ENCODE measurements at places on chromosomes 3 and 15.

DNA sequence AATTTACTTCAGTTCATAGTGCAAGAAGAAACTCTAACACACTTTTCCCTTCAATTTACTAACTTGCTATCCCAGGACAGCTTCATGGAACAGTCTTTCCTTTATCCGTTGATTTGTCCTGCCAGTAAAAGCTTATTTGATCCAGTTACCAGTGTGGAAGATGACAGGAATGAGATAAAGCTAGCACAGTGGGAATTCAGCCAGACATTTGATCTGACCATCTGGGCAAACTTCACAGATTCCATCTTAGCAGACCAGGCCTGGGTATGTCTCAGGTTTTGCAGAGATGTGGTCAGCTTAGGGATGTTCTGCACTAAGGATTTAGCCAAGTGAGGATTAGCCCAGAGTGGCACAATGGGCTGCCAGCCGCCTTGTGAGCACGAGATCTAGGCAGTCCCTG lies 19.7 kb downstream of the CEMIP start:
- DNase-seq, result no peak

DNA sequence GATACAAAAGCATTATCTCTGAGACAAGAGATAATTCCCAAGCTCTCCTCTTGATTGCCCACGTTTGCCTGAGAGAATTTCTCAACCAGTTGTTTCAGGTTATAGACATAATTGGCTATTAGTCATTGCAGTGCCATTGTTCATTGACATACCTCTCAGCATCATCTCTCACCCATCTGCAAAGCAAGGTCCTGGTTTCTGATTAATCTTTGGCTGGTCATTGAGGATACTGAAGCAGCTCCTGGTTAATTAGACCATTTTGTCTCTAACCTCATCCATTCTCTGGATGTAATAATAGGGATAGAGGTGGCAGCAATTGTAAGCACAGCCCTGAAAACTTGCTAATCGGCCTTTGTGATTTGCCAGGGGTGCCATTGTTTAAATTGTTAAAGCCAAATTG lies 104.2 kb downstream of the CNTN6 start:
- no peak for DNase-seq

GRCh38 chr15:68281008-68281407 lies 3.5 kb downstream of the FEM1B start:
- no peak for DNase-seq

GRCh38 chr3:123750209-123750608 lies 133.9 kb downstream of the MYLK start:
- no peak for DNase-seq

DNA sequence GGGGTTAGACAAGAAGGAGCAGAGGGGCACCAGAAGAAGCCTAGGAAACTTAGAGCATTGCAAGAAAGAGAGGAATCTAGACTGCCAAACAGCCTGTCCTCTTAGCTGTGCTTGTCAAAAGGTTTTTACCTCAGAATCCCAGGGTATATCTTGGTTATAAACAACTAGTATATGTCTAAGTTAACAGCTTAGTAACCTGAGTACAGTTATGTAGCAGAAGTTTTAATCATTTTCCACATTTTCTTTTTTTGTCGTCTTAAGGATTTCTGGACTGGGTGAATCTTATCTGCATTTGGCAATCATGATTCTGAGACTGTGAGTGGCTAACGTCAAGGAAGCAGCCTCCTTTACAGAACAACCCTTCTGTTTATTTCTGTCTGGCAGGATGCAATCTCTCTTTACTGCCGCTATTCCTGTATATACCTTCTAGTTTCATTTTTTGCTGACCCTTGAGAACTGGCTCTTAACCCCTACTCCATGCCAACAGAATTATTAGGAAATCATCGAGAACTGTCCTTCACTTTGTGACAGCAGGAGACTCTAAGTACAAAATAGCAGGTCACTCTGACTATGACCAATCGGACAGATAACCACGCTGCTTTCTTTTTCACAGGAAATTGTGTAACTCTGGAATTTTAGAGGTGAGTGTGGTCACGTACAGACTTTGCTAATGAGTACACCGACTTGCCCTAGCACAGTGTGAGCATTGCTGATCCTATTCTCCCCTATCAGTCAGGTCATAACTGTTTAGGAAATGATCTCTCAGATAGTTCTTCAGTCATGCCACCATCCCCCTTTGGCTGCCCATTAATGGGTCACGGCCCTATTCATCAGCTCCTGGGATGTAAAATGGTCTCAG lies 3.3 kb upstream of the CP start:
- DNase-seq, result no peak

DNA sequence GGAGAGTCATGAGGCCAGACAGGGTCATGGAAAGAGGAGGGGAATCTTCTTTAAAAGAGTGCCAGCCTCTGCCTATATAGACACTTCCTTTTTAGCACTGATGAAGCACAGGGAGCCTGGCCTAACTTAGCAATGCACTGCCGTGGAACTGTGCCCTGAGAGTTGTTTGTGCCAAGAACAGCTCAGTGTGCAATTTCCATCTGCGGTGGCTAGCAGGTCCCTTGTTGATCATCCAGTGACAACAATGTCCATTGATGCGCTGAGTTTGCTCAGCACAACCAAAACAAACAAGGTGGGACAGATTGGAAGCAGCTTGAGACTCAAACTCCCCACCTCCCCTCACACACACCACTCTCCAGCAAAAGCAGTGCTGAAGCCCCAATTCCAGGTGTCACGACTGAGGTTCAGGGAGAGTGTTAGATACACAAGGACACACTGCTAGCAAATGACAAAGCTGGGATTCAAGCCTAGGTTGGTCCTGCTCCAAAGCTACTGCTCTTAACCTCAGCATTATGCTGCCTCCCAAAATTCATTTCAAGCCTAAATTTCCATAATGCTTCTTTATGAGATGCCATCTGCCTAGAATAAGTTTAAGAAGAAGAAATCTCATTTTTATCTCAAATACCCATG lies 316.6 kb upstream of the UBE2E2 start:
- no peak for DNase-seq

- DNase-seq, result no peak
Measured at GRCh38 chr3:27141668-27142067, 227.5 kb downstream of the NEK10 start.

GRCh38 chr3:4758249-4758860 lies 220.9 kb upstream of the BHLHE40 start:
- DNase-seq, result no peak

- no peak for DNase-seq
Measured at GRCh38 chr15:52503788-52504496, 24.7 kb downstream of the MYO5A start.

- no peak for DNase-seq
Measured at GRCh38 chr3:10232137-10232536, 16.1 kb upstream of the TATDN2 start.

DNA sequence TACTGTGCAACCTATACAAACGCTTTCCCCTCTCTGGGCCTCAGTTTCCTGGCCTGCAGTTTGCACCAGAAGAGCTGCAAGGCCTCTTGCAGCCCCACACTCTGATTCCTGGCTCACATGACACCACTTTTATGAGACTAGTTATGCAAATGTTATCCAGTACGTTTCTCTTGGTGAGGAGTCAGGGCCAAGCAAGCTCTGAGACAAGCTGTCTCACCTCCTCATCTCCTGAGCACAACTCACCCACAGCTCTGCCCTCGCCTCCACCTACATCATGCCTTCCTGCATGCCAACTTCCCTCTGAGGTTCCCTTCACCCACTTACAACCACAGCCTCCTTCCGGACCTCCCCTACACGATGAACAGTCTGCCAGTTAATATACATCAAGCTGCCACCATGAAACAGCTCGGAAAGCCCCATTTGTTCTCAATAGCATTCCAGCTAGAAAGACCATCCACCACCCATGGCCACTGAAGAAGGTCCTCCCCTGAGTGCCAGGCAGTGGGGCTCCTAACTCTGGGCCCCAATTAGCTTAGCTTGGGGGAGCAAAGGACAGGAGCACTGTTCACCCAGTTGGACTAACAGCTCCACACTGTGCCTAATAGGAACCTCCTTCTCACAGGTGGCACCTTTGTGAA lies 25.0 kb downstream of the CRYGS start:
- peak; percentile 65 for DNase-seq

GRCh38 chr15:57282686-57283085 lies 93.6 kb upstream of the CGNL1 start:
- no peak for DNase-seq

- DNase-seq, result no peak
Measured at GRCh38 chr3:12027184-12027846, 23.1 kb downstream of the SYN2 start.

DNA sequence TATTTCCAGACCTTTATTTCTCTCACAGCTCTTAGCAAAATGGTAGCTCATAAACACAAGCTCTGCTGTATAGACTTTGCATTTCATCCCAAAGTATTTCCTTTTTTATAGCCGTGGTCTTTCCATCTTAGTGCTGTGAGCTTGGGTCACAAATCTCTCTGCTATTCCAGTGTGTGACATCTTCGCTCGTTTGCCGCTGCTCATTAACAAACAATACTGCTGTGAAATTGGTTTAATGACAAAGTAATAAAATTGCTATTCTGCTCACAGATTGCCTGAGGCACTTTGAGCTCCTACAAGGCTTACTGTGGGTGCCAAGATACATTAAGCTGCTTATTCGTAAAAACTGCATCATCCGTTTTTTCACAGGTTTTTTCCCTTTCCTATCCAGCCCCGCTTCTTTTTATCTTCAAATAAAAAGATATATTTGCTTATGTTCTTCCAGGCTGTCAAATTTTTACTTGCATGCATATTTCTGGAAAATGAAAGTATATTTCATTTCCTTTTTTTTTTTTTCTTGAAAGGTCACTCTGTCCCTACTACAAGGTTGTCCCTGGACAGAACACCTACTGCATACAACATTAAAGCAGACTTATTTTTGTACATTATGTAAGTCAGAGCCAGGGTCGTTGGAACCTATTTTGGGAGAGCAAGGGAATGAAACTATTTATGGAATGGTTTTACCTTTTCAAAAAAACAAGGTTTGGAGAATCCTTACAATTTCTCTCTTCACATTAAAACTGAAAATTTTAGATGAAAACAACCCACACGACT lies 174.5 kb downstream of the MEIS2 start:
- no peak for DNase-seq

- DNase-seq, result no peak
Measured at GRCh38 chr15:52788099-52788986, 1.8 kb downstream of the ONECUT1 start.

- DNase-seq, result peak; percentile 75
Measured at GRCh38 chr15:41493205-41493901, at the start of gene ITPKA. Gene ITPKA (plus strand): TSS chr15:41493874. CDS start chr15:41493928, 54 bp downstream.

Data from stimulated activated CD8-positive, alpha-beta memory T cell treated with anti-CD3 and anti-CD28 coated beads, Interleukin-4, amount 100 ng/mL, for 4 hours (primary cell).